Nucleus accumbens (tissue), 56 donors: ENCODE measurements at places on chromosomes 6 and 20.

DNA sequence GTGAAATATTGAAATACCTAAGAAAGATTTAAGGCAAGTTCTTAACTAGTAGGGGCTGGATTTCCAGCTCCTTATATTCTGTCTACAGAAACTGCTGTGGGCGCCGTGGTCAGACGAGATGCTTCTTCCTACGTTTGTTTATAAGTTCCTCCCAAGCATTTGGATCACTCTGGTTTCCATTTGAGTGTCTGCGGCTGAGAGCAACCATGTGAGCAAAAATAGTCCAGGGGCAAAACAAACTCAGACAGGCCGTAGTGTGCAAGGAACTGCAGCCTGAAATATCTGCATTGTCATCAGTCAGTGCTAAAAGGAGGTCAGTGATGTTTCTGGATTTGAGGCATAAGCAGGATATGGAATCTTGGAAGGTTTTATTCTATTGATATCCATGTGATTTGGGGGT lies 485.9 kb upstream of the JAG1 start:
- DNase-seq: peak; percentile 10

GRCh38 chr20:13554706-13555105 lies 84.0 kb downstream of the TASP1 start:
- DNase-seq: no peak

- DNase-seq: no peak
These were observed 197.2 kb downstream of the KIF6 start for GRCh38 chr6:39527792-39528564.

- no peak for DNase-seq
These were observed 863.4 kb downstream of the DHX35 start for GRCh38 chr20:39825524-39825923.
